Dermis blood vessel endothelial cell (primary cell): ENCODE measurements at places on chromosomes 1 and 21.
A peak's percentile ranks its signal among the peaks of the same experiment; 100 is the strongest.

GRCh38 chr1:63074321-63074720 is 248.0 kb upstream of the FOXD3 start:
- no peak for DNase-seq

DNA sequence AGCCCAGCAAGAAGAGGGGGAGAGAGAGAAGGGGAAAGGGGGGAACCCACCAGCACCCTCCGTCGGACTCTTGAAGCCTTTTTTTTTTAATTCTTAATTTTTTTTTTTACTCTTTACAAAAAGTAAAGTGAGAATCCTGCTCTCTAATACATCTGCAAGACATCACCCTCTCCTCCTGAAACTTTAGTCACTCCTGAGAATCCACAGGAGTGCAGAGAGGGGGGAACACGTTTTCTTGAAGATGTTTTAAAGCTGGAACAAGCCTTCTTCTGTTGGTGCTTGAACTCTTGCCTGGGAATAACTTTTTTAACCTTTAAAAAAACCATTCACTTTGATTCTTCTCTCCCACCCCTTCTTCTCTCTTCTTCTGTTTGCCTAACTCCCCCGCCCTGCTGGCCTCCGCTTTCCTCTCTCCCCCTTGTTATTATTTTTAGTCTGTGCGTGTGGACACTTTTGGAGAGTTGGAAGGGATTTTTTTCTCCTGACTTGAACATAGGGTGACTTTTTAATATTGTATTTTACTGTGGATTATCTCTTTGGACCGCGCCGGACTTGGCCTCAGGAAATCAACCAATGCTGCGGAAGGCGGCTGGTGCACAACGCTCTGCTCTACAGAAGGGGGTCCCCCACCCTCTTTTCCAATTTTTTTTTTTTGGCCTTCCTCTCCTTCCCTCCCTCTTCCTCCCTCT is 383 bp upstream of the PRRX1 start:
- no peak for DNase-seq

- no peak for DNase-seq
These were observed 6.6 kb downstream of the PIGV start for GRCh38 chr1:26794391-26794790.

GRCh38 chr1:12521096-12521495 is 96.9 kb downstream of the DHRS3 start:
- DNase-seq = no peak

DNA sequence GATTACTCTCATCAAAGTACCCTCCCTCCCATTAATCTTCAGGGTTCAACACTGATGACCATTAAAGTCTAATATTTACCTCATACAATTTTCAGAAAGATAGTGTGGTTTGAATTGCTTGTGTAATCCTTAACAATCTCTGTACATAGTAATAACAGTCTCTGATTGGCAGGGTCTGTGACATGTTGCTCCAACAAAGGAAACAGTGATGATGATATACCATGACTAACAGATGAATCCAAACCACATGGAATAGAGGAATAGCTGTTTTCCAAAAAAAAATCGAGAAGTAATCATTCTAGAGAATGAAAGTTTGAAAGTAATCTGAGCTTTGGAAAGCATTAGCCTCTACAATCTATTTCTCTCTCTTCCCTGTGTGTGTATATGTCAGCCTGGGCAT is 610.1 kb upstream of the NEGR1 start:
- no peak for DNase-seq

DNA sequence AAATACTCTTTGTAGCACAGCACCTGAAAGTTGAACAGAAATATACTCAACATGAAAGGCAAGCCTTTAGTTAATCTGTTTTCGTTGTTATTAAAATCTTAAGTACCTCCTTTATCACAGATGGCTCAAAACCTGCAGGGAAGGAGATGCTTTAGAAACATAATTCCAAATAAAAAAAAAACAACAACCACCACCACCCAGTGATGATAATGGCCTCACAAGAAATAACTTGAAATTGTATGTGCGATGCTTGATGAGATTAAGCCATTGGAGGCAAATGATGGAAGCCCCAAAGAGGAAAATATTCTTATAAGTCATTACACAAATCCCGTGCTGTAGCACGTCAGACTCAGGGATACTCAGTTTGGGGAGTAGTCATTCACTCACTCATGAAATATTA is 24.9 kb upstream of the ZBTB40 start:
- no peak for DNase-seq

DNA sequence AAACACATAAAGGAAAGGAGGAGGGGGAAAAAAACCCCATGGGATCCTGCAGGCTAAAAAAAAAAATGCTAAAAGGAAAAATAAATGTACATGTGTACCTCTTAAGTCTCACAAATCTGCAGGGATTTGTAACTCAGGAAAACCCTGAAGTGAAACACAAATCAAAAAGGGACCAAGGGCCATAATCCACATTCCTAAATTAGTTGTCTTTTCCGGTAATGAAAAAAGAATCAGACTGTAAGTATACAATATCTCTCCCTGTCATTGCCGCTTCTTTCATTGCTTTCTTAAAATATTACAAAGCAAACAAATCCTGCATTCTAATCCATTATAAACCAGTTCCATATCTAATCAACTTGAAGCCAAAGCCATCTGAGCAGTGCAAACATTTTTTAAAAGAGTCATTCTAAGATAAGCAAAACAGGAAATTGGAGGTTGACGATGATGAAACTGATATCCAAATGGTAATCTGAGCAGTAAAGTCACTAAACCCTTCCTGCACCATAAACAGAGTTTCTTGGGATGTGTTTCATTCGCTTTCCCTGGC is 58.7 kb upstream of the SIM2 start:
- peak; percentile 24 for DNase-seq

DNA sequence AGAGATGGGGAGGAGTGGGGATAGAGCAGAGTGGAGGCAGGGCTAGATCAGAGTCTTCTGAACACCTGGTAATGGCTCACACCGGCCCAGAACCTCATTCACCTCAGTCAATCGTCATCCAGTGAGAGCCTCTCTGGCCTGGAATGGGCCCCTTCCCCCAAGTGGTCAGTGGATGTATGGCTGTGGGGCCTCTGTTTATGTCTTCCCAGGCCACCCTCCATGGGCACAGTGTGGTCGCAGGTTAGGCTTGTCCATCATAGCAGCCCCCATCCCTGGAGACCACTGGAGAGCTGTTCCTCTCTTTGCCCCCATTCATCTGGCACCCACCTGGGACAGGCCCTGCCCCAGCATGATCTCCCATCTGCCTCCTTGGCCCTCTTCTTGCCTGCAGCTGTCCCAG is 29.6 kb upstream of the TENT5C start:
- DNase-seq = no peak

DNA sequence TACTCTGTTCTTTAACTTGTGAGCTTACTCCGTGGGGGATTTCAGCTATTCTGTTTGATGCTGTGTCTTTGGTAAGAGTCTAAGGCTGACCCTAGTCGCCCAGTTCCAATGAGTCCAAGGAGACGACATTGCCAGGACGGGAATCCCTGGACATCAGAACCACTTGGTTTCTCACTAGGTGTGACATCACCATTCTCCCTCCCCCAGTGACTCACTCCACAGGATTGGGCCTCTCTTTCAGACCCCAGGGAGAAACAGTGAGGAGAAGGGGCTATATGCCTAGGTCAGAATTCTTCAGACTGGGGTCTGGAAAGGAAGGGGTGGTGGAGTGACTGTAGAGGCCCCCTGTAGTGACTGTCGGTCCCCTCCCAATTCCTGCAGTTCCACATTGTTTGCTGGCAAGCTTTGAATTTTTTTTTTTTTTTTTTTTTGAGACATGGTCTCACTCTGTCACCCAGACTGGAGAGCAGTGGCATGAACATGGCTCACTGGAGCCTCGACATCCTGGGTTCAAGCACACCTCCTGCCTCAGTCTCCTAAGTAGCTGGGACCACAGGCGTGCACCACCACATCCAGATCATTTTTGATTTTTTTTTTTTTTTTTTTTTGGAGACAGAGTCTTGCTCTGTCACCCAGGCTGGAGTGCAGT is 21.3 kb downstream of the ALPL start:
- DNase-seq = no peak

- DNase-seq = no peak
These were observed 67.6 kb upstream of the C8B start for GRCh38 chr1:57033222-57034001.

- DNase-seq = peak; percentile 54
These were observed 65.9 kb downstream of the PIK3CD start for GRCh38 chr1:9717193-9718005.

GRCh38 chr1:145993618-145994390 is 2.6 kb downstream of the TXNIP start:
- DNase-seq = no peak

- DNase-seq = no peak
These were observed 211.5 kb upstream of the USP24 start for GRCh38 chr1:55426619-55427018.

DNA sequence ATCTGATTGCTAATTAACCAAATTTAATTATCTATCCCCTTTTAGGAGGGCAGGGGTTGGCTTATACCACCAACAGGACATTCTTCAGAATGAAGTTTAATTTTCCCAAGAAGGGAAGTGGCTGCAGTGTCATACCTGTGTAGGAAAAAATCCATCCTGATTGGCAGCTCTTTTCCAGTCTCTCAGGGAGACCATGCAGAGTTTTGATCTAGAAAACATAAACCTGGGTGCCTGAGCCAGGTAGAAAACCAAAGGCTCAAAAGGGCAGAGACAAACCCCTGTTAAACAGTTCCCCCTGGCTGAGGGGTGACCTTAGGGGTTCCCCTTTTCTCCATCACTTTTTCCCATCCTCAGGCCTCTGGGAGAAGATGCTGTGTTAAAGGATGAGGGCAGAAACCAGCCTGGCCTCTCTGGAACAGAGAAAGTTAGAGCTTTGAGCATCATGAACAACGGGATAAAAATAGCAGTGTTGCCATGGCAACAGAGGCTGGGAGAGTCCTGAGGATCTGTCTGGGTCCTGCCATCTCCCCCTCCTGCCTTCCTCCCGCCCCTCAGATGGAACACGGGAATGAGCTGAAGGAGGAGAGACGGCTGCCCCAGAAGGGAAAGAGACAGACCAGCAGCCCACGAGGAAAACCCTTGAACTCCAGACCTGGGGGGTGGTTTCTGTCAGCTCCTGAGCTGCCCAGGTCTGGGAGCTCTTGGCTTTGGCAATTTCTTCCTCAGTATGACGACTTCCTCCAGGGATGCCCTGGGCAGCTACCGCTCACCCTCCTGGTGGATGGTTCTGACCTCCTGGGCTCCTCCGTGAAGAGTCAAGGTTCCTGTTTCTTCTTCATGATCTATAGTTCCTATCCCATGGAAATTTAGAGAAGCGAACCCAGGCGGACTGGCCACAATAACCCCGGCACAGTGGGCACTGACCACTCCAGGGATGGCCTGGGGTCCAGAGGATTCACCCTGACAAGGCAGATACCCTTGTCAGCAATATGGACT is 14.0 kb upstream of the LEMD1 start:
- DNase-seq = no peak

GRCh38 chr1:77120950-77121349 is 98.3 kb downstream of the PIGK start:
- DNase-seq = no peak

- no peak for DNase-seq
These were observed 14.4 kb downstream of the INAVA start for GRCh38 chr1:200909071-200909470.

DNA sequence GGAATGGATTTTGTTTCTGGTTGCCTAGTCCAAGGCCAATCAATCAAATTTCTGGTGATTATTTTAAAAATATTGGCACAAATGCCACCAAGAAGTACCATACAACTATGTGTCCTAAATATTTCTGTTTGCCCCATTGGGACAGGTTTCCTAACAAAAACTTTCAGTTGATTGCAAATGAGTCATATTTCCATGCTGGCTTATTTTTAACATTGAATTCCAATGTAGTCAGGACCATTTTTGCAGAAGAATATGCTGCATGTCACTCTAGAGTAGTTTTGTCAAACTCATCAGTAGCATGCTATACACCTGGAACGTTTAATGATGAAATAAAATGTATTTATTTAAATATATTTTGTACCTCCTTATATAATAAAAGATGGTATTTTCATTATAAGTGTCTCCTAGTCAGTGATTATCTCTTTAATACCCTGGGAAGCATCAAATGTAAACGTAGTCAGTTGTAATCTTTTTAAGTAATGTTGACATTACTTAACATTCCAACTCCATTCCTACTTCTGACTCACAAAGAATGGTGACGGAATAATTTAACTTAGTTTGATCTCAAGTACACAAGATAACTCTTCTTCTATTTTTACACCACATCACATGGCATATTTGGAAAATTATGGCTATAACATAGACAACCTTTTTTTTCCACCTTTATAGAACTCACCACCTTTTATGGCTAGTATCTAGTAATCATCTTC is 39.0 kb upstream of the USH2A start:
- no peak for DNase-seq

- DNase-seq = no peak
These were observed 1.4 kb upstream of the CELF3 start for GRCh38 chr1:151718011-151718431.

DNA sequence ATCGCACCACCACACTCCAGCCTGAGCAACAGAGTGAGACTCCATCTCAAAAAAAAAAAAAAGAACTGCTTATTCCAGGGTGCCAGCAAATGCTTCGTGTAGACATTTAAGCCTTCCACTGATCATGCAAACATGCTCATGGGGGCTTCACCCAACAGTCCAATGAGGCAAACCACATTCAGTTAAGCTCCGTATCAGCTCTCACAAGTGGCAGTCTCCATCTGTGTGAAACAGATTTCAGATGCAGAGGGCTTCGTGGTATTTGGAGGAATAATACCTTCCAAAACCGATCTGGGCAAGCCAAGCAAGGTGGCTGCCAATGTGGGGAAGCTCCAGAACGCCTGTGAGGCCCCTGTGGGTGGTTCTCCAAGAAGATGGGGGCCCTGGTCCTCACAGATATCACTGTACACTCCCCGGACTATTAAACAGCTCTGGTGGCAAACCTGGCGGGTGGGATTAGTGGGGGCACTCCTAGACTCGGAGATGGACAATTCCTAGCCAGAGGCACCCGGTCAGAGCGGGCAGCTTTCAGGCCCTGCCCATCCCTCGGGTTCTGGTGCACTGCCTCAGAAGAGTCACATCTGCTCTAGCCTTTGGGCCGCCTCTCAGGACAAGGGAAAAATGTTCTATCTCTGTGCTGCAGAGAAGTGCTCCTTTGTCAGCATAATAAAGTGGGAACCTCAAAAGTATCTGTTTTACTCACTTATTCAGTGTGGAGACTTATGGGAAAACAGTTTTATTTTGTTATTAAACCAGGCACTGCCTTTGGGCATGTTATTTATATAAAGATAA is 10.2 kb downstream of the CREG1 start:
- no peak for DNase-seq

- DNase-seq = no peak
These were observed 31.0 kb upstream of the BEND5 start for GRCh38 chr1:48807554-48808260.

- DNase-seq = no peak
These were observed 76.5 kb upstream of the MAP10 start for GRCh38 chr1:232728507-232729263.

GRCh38 chr21:31498985-31499384 is 154.9 kb upstream of the TIAM1 start:
- DNase-seq = no peak

- DNase-seq = no peak
These were observed 28.8 kb downstream of the QSOX1 start for GRCh38 chr1:180183426-180183825.

DNA sequence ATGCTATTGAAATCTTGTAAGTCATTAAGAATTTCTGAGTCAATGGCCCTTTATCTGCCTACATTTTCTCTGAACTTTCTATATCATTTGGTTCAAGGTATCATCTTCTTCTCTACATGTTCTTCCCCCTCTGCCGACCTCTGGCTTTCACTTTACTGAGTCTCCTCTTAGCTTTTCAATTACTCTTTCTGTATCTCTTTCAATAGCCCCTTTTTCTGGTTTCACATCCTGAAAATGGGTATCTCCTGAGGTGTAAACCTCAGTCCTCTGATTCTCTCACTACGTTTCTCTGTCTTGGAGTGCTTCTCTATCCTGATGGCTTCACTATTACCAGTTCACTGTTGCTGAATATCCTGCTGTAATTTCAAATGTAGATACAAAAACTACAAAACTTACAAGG is 98.9 kb downstream of the LYST start:
- no peak for DNase-seq
